Naive B cell (primary cell): ENCODE measurements at places on chromosomes 3 and 15.
A peak's percentile ranks its signal among the peaks of the same experiment; 100 is the strongest.

DNA sequence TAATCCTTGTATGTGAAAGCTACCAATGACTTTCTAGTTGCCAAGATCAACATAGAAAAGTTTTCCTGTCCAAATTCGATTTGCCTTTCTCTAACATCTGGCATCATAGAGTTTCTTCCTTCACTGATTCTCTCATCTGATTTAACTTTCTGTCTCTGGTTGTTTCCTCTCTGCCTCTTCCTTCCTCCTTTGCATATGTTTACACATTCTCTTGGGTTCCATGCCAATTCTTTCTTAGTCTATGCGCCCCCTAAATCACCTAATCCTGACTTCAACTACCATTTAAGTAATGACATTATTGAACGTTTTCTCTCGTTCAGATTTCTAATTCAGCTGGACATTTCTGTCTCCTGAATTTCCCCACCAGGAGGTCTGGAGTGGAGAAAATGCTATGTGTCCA, 561.9 kb upstream of the TGFBR2 start:
- no peak overlapping the region for H3K4me3 ChIP-seq
- DNase-seq, result no peak
- H3K27me3 ChIP-seq, result peaks cover 10% of the 10 kb centered on the region
- peaks cover 5% of the 10 kb centered on the region for H3K4me1 ChIP-seq
- no peaks in the 10 kb centered on the region for H3K36me3 ChIP-seq

DNA sequence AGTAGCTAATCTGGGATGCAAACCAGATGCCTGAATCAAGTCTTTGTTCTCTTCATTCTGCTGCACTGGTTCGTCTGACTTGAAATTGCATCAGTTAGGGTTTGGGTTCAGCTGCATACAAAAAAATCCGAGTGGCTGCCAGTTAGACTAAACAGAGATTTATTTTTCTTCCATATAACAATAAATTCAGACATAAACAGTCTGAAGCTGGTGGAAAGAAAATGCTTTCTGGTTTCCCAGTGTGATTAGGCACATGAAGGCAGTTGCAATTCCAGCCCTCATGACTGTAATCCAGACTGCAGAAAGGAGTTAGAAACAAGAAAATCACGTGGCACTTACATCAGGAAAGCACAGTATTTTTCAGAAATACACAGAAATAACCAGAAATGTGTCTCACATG, 930.7 kb downstream of the MCTP2 start:
- no peaks in the 10 kb centered on the region for H3K27me3 ChIP-seq
- no peak overlapping the region for H3K27ac ChIP-seq
- no peaks in the 10 kb centered on the region for H3K36me3 ChIP-seq
- no peak overlapping the region for H3K4me3 ChIP-seq

GRCh38 chr15:20356911-20357480, 184.6 kb downstream of the GOLGA6L6 start:
- H3K4me3 ChIP-seq, result no peak overlapping the region
- no peaks in the 10 kb centered on the region for H3K27me3 ChIP-seq
- no peak overlapping the region for H3K27ac ChIP-seq
- peaks cover 8% of the 10 kb centered on the region for H3K4me1 ChIP-seq
- H3K36me3 ChIP-seq, result no peaks in the 10 kb centered on the region
- DNase-seq, result no peak

DNA sequence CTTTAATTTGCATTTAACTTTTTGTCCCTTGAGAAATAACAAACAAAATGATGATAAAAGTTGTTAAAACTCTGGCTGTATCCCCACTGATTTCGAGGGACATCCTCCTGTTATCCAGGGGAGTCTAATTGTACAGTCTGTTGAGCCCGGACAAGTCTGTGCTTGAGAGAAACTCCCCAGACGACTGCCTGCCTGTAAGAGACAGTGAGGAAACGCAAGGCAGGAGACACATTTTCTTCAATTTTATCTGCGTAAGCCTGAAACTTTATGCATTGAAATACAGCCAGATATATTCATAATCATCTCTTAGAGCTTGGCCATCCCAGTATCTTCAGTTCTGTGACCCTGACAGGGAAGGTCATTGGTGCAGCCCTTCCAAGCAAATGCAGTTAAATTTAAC, 97.7 kb downstream of the ROBO2 start:
- no peaks in the 10 kb centered on the region for H3K27me3 ChIP-seq
- no peak overlapping the region for H3K4me3 ChIP-seq
- H3K36me3 ChIP-seq, result no peaks in the 10 kb centered on the region
- H3K27ac ChIP-seq, result no peak overlapping the region
- DNase-seq, result no peak

GRCh38 chr15:68635141-68635540, 56.3 kb downstream of the CORO2B start:
- H3K27ac ChIP-seq, result peak overlapping the region; percentile 36
- no peaks in the 10 kb centered on the region for H3K27me3 ChIP-seq
- peak; percentile 39 for DNase-seq
- peak overlapping the region; percentile 92 for H3K4me3 ChIP-seq

DNA sequence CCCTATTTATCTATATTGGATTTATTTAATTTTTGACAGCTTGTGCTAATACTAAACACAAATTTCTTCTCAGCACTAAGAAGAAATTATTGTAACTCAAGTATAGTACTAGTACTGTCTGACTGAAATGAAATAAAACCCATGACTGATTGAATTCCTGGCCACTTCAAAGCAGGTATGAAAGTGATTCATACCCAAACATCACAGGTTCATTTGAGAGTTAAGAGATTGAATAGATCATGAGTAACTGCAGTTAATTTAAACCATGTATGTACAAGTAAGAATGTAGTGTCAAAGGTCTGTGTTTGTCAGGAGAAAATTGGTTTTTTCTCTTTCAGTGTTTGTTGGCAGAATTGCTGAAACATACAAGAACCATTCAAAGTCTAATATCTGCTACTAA, 332.0 kb upstream of the GRM7 start:
- no peaks in the 10 kb centered on the region for H3K36me3 ChIP-seq
- no peaks in the 10 kb centered on the region for H3K27me3 ChIP-seq
- H3K4me3 ChIP-seq, result no peak overlapping the region
- no peak overlapping the region for H3K27ac ChIP-seq
- DNase-seq, result no peak
- H3K4me1 ChIP-seq, result no peaks in the 10 kb centered on the region

GRCh38 chr3:152205097-152205593, 63.6 kb upstream of the MBNL1 start:
- H3K36me3 ChIP-seq, result peaks cover 11% of the 10 kb centered on the region
- H3K4me3 ChIP-seq, result peak overlapping the region; percentile 93
- peaks cover 47% of the 10 kb centered on the region for H3K4me1 ChIP-seq
- peak overlapping the region; percentile 95 for H3K27ac ChIP-seq
- peak; percentile 80 for DNase-seq
- no peaks in the 10 kb centered on the region for H3K27me3 ChIP-seq
